ENCODE measurements at places on chromosomes 7 and 10.

DNA sequence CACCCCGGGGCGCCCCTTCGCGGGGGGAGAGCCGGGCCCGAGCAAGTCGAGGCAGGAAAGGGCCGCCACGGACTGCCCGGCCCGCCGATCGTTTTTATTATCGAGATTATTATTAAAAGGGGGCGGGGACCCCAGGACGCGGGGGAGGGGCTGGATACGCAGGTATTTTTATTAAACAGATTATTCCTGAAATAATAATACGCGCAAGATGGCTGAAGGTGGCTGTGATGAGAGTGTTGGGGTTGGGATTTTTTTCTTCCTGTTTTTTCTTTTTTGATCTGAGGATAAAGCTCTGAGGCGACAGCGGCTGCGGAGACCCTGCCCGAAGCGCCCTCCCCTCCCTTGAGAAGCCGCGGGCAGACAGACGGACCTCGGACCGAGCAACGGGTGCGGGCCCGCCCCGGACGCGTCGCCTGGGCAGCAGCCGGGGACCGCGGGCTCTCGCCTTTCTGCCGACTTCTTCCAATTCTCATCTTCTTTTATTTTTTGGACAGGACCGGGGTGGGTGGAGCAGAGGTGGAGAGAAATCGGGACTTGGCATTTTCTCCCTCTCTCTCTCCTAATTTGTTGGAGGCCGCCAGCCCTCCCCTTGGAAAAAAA is 1.4 kb upstream of the TRIM8 start:
- peak; percentile 49 for DNase-seq

- no peak for DNase-seq
These were observed 95.5 kb downstream of the SGMS1 start for GRCh38 chr10:50528206-50528605.

- DNase-seq = no peak
These were observed 10.1 kb downstream of the ANKRD22 start for GRCh38 chr10:88841316-88842111.

- DNase-seq = no peak
These were observed 15.1 kb upstream of the CDH23 start for GRCh38 chr10:71381611-71382010.

- DNase-seq = no peak
These were observed 534.1 kb downstream of the AUTS2 start for GRCh38 chr7:70132226-70132851.

- DNase-seq = no peak
These were observed 6.3 kb downstream of the MTPN start for GRCh38 chr7:135970682-135971365.

GRCh38 chr7:148898845-148899484 is 14.9 kb upstream of the EZH2 start:
- no peak for DNase-seq

GRCh38 chr10:44313761-44314165 is 71.1 kb downstream of the CXCL12 start:
- no peak for DNase-seq

GRCh38 chr10:96131621-96132020 is 1.5 kb downstream of the ZNF518A start:
- no peak for DNase-seq

DNA sequence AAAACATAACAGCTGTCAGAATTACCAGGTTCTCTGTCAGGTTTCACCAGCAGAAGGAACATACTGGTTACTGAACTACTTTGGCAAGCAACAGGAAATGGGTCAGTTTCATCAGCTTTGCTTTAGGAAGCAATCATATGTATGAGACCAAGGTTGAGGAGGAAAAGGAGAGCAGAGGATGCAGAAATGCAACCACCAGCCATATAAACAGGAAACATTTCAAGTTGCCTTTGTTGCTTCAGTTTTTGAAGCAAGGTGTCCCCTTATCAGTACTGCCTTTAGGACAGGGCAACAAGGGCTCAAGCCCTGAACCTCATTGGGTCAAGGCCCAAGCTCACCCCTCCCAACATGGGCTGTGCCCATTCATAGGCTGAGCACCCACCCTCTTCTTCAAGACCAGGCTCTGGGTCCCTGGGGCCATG is 10.2 kb downstream of the HIPK2 start:
- no peak for DNase-seq

DNA sequence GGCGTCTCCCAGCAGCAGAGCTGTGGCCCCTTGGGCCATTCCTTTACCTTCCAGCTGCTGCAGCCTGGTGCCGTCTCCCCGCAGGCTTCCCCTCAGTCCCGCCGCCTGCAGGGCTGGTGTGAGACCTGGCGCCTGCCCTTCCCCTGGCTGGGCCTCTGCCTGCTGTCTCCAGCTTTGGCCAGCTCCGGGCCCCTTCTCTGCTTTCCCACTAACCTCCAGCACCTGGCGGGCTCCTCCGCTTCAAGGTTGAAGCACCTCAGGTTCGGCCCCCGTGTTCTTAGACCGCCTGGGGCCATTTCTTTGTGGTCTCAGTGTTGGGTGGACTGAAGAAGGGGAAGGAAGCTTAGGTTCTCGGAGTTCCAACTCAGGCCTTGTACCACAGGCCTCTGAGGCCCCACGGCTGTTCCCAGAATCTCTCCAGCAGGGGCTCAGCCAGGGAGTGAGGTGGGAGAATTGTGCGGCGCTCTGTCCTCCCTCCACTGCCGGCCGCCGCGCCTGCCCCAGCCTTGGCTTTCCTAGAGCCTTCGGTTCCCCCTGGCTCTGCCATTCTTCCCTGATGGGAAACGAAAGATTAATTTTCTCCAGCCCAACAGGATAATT is 30.3 kb downstream of the GBX1 start:
- DNase-seq = no peak

GRCh38 chr10:101062232-101063049 is 652 bp downstream of the KAZALD1 start:
- DNase-seq = no peak

- no peak for DNase-seq
These were observed 197.0 kb downstream of the USP6NL start for GRCh38 chr10:11414314-11415038.

- no peak for DNase-seq
These were observed 222.9 kb upstream of the SH2B2 start for GRCh38 chr7:102063690-102064180.

DNA sequence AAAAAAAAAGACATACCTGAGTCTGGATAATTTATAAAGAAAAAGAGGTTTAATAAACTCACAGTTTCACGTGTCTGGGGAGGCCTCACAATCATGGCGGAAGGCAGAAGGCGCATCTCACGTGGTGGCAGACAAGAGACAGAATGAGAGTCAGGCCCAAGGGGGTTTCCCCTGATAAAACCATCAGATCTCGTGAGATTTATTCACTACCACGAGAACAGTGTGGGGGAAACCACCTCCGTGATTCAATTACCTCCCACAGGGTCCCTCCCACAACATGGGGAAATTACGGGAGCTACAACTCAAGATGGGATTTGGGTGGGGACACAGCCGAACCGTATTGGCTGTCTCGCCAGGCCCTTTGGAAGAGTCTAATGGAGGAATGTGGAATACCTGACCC is 9.0 kb upstream of the MAFK start:
- no peak for DNase-seq

GRCh38 chr10:29256586-29256985 is 32.3 kb upstream of the LYZL1 start:
- no peak for DNase-seq

GRCh38 chr10:114634609-114634979 is 23.5 kb downstream of the ABLIM1 start:
- DNase-seq = no peak

- no peak for DNase-seq
These were observed 43.3 kb downstream of the TAF3 start for GRCh38 chr10:7861509-7862120.

DNA sequence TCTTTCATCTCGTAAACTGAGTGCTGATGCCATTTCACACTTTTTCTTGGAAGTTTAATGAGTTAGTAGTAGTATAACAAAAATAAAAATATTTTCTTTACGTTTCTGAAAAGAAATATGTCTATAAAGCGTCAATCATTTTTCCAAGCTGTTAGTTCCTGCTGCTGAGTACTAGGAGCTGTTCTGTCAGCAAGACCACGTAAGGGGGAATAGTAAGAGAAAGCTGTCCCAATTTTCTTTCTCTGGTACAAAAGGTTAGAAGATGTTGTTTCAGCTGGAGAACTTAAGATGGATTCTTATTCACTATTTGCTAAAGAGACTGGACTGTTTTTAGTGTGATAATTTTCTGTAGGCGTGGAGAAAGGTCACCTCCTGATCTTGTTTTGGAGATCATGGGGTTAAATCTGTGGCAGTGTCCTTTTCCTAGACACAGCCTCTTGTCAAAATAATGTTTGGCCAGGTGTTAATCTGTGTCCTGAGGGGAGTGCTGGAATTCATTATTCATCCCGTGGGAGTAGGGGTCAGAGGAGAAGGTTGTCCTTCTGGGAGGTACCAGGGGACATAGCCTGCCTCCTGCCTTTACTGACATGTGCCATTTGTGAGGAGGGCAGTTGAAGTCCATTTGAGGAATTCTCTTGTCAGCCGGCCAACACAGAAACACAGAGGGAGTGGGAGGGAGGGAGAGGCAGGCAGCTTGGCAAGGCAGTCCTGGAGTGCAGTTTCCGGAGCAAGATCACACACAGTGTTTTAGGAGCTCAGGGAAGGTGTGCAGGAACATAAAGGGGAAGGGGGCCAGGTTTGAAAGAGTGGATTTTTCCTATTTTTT is 368.7 kb downstream of the AUTS2 start:
- no peak for DNase-seq

GRCh38 chr10:89644967-89645741 is at the start of gene PANK1:
Gene PANK1 (minus strand): TSS chr10:89645242. CDS start chr10:89644891, 351 bp downstream.
- peak; percentile 42 for DNase-seq

DNA sequence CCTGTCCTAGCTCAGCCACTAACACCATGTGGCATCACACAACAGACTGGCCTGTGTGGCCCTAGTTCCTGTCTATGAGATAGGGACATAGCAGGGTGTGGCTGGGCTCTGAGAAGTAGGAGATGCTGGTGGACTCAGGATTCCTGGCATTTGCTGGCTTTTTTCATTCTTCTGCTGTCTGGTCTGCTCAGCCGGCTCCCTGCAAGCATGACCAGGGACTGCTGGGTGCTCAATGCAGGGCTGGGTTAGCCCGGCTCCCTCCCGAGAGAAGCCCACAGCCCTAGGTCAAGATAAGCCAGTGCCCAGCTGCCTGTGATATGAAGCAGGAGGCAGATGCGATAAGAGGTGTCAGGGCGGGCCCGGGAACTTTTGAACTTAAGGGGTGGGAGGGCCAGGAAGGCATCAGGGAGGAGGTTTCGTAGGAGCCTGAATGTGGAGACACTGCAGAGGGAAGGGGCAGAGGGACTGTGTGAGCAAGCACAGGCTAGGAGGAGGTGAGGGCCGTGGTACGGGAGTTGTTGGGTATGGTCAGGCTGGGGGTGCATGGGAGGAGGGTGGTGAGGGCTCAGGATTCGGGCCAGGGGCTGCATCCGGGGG is 3.5 kb downstream of the AQP1 start:
- no peak for DNase-seq

GRCh38 chr7:105857009-105857952 is 19.1 kb downstream of the ATXN7L1 start:
- DNase-seq = no peak

- DNase-seq = no peak
These were observed 57.7 kb downstream of the ATAD1 start for GRCh38 chr10:87760195-87760905.

GRCh38 chr7:117019287-117019686 is 66.0 kb downstream of the ST7 start:
- no peak for DNase-seq

GRCh38 chr7:90507692-90508091 is 38.3 kb downstream of the PTTG1IP2 start:
- DNase-seq = no peak

DNA sequence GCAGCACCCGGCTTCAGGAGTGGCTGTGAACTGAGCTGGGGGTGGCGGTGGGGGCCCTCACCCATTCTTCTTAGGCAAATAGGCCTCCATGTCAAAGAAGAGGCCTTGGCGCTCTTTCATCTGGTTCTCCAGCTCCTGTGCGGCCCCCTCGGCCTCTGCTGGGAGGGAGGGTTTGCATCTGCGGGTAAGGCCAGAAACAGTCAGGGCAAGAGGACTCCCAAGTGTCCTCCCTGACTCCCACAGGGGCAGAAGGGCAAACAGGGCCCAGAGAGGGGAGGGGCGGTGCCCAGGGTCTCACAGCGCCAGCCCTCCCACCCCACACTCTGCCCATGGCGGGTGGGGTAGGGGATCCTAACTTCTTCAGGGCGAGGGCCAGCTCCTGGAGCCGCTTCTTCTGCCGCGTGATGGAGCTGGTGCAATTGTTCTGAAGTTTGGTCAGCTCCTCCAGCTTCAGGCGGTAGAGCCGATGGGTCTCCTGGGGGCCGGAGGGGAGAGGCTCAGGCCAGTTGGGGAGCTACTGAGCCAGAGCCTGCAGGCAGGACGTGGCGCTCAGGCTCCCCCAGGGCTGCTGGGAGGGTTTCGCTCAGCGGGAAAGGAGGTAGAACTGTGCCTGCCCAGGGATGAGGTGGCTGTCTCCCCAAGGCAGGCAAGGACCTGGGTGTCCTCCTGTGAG is 2.2 kb downstream of the TMEM120A start:
- no peak for DNase-seq

DNA sequence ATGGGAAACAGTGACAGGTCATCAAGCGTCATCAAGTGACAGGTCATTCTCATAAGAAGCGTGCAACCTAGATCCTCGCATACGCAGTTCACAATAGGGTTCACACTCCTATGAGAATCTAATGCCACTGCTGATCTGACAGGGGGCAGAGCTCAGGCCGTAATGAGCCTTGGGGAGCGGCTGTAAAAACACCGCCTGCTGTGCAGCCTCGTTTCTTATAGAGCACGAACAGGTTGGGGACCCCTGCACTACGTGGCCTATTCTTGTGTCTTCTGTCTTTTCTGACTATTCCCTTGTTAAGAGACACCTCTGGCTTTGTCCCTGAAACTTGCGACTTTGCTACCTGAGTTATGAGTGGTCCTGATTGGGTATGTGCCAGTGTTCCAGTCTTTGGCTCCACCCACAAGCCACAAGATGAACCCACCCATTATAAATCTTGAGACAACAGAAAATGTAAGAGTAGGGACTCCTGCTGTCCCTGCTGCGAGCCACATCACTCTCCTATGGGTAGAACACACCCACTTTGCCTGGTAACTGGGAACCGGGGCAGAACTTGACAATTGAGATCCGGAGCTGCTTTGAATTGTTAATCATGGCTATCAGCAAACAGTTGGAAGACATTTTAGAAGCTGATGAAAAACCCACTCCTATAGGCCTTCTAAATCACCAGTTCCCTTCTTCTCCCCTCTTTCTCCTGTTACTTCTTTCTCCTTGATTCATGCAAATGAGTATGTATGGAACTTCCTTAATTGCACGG is 55.8 kb upstream of the EXOC4 start:
- no peak for DNase-seq

DNA sequence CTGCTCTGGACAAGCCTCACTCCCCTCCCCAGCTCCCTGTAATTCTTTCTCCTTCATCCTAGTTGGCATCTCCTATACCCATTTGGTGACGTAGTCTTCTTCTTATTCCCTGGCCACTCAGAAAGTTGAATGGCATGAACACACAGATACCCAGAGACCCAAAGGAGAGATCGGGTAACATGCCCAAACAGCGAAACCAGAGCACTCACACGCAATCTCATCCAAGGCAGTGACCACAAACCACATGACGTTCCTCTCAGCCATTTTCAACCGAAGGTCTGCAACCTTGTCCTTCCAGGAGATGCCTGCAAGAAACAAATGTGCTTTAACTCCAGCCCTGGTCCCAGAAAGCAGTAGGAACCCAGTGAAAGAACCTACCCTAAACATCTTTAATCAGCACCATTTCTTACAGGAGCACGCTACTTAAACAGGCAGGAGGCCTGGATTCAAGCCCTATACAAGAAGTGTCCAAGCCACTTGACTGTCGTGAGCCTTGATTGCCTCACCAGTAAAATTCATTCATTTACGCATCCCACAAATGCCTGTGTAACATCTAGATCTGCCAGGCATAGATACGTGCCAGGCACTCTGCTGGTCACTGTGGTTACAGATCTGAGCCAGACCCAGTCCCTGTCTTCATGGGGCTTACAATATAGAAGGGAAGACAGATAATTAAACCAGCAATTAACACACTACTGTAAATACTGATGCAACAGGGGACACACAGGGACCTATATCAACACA is 37.1 kb downstream of the XPNPEP1 start:
- no peak for DNase-seq
